HFFc6 (cell line): ENCODE measurements at places on chromosomes 12 and 14. TPM values are rescaled to one million over a fixed set of nuclear protein-coding genes. Genes with fewer than 3 reads are reported as not detected.

GRCh38 chr12:116835484-116835883 is 45.8 kb downstream of the HRK start:
- no peak overlapping the region for H3K27ac ChIP-seq
- no peak for DNase-seq
- H3K4me3 ChIP-seq: no peak overlapping the region
- H3K4me1 ChIP-seq: peaks cover 9% of the 10 kb centered on the region
- H3K36me3 ChIP-seq: no peaks in the 10 kb centered on the region
- no peaks in the 10 kb centered on the region for H3K27me3 ChIP-seq

FGF23 gene
- total RNA-seq: not detected in 3 replicates

BDKRB1 gene
- total RNA-seq: 37.6 and 51.8 TPM in 2 replicates

DNA sequence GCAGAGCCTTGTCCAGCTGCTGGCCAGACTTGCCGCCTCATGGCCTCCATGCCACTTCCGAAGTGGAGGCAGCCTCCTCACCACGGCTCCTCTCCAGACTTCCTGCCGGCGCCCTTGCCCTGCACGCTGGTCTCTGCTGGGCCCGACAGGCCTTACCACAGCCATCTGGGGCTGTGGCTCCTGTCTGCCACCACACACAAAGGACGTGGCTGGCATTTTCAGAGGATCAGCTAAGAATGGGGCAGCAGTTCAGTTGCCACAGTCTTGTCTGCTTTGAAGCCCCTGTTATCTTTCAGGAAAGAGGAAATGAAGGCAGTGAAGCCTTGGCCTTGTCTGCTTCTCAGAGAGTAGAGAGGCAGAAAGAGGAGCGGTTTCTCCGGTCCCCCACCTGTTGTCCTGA is 178.0 kb upstream of the FKBP4 start:
- no peak for DNase-seq
- H3K36me3 ChIP-seq: peaks cover 13% of the 10 kb centered on the region
- H3K4me1 ChIP-seq: peaks cover 38% of the 10 kb centered on the region

DNA sequence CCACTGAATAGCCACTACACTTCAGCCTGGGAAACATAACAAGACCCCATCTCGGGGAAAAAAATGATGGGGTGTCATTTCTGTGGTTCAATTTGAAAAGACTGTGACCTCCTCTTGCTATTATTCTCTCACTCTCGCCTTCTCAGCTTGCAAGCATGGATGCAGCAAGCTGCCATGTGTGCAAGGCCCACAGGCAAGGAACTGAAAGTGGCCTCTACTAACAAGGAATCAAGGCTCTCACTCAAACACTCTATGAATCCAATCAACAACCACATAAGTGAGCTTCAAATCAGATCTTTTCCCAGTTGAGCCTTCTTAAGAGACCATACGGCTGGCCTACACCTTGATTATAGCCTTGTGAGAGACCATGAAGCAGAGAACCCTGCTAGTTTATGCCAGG is 17.9 kb upstream of the DHRS7 start:
- peaks cover 36% of the 10 kb centered on the region for H3K4me1 ChIP-seq
- H3K27ac ChIP-seq: no peak overlapping the region
- no peak for DNase-seq
- H3K36me3 ChIP-seq: no peaks in the 10 kb centered on the region

CELA1 gene
- not detected in 3 replicates for total RNA-seq

- H3K4me1 ChIP-seq: peaks cover 48% of the 10 kb centered on the region
- peaks cover 3% of the 10 kb centered on the region for H3K27me3 ChIP-seq
- H3K27ac ChIP-seq: peak overlapping the region; percentile 90
- H3K36me3 ChIP-seq: no peaks in the 10 kb centered on the region
- H3K4me3 ChIP-seq: peak overlapping the region; percentile 93
- no peak for DNase-seq
Measured at GRCh38 chr14:22886500-22887259, 3.7 kb downstream of the REM2 start.

DNA sequence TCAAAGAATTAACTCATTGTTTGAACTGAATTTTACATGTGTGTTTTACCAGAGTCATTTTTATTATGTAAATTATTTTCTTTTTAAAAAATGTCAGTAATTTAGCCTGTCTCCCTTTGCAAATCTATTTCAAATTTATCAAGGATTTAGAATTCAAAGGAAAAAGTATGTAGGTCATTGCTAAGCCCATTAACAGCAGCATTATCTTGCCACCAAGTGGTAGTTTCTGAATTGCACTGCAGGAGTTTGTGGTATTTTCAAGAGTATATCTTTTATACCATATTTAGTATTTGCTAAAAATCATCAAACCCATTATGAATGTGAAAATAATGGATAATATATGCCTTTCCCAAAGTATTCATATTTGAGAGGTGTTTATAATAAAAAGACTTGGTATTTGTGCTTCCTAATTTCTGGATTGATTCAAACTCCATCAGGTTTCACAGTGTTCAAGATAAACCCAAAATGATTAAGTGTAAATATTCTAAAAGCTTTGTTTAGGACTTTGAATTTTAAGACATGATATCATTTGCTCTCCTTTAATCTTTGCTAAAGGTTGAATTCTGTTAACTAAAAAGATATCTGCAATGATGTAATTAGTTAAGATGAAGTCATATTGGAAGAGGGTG is 711.4 kb downstream of the FSCB start:
- H3K27me3 ChIP-seq: no peaks in the 10 kb centered on the region
- no peak overlapping the region for H3K27ac ChIP-seq
- no peaks in the 10 kb centered on the region for H3K36me3 ChIP-seq
- no peak for DNase-seq
- H3K4me3 ChIP-seq: no peak overlapping the region
- no peaks in the 10 kb centered on the region for H3K4me1 ChIP-seq

DNA sequence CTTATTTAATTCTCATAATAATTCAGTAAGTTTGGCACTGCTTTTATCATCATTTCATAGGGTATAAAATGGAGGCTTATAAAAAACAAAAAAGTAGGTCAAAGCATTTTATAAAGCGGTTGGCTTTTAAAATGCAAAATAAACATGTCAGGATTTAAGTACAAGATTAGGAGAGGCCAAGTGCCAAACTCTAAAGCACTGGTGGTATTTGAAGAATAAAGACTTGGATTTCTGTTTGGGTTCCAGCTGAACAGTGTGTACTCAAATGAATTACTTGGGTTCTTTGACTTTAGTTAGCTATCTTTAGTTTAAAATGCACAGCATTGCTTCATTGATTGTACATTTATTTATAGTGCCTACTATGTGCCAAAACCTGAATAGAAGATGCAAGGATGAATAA is 966.6 kb upstream of the SEL1L start:
- no peak overlapping the region for H3K27ac ChIP-seq
- DNase-seq: no peak
- no peaks in the 10 kb centered on the region; the same call in 1 of the 2 replicates for H3K36me3 ChIP-seq
- no peaks in the 10 kb centered on the region for H3K4me1 ChIP-seq
- H3K27me3 ChIP-seq: no peaks in the 10 kb centered on the region

- H3K36me3 ChIP-seq: peaks cover 55% of the 10 kb centered on the region
- peaks cover 33% of the 10 kb centered on the region for H3K4me1 ChIP-seq
- H3K27me3 ChIP-seq: peaks cover 45% of the 10 kb centered on the region
- no peak for DNase-seq
Measured at GRCh38 chr12:56162468-56163290, 4.5 kb downstream of the MYL6 start.

DNA sequence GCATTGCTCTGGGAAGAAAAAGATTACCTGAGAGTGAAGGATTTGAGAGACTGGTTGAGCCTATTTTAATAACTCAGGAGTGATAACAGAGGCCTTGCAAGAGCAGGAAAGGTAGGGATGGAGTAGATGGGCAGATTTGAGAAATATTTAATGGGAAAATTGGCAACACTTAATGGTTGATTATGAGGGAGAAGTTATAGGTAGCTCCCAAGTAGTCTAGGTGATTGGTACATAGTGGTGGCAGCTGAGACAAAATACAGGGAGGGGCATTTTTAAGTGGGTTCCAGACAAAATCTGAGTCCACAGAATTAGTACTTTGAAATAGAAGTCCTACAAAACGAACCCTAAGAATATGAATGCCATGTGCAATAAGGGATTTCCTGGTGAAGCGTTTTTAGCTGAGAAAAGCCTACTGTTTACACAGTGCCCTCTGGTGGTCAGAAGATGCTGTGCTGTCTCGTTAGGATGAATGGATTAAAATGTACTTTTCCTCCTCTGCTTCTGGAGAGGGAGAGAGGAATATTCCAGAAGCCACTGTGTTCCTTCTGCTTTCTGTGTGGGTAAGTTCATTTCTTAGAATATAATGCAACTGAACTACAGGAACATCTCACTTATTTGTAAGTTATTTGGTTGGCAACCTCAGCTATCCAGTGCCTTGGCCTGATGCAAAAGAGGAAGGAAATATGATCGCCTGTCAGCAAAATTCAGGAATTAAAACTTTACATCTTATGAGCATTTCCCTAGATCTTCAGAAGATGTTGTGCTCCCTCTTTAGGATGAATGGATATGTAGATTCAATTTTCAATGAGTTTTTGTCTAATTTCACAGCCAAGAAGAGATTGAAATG is 6.5 kb downstream of the ZBTB1 start:
- peak overlapping the region; percentile 49 for H3K27ac ChIP-seq
- no peaks in the 10 kb centered on the region; the same call in 1 of the 2 replicates for H3K36me3 ChIP-seq
- peak; percentile 60 for DNase-seq
- H3K4me1 ChIP-seq: peaks cover 73% of the 10 kb centered on the region
- H3K27me3 ChIP-seq: no peaks in the 10 kb centered on the region

DNA sequence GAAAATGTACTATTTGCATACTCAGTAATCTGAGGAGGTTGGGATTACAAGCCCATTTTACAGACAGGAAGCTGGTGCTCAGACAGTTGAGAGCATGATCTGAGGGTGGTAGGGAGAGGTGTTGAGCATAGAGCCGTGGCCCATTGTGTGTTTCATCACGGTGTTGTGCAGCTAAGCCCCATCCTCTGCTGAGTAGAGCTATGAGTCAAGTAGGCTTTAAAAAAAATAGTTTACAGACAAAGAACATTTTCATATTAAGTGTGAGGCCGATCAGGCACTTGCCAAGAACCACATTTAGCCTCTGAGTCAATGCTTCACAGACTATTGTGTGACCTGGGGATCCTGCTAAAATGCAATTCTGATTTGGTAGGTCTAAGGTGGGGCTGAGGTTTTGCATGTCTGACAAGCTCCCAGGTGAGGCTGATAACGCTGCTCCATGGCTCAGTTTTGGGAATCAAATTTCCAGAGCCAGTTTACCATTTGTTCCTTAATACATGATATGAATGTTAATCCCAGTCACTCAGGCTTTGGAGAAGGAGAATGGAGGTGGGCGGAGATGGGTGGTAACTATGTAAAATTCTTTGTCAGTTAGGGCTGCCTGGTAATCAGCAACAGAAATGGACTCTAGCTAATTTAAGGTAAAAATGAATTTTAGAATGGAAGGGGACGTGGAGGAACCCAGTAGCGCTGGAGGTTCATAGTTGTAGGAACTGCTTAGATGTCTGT is 22.2 kb downstream of the ZNF664 start:
- DNase-seq: peak; percentile 61
- H3K4me3 ChIP-seq: no peak overlapping the region
- H3K4me1 ChIP-seq: peaks cover 73% of the 10 kb centered on the region
- H3K27me3 ChIP-seq: no peaks in the 10 kb centered on the region
